ENCODE measurements at places on chromosomes 2 and 18.

GRCh38 chr18:59839246-59839645 lies 60.5 kb upstream of the PMAIP1 start:
- DNase-seq, result no peak

DNA sequence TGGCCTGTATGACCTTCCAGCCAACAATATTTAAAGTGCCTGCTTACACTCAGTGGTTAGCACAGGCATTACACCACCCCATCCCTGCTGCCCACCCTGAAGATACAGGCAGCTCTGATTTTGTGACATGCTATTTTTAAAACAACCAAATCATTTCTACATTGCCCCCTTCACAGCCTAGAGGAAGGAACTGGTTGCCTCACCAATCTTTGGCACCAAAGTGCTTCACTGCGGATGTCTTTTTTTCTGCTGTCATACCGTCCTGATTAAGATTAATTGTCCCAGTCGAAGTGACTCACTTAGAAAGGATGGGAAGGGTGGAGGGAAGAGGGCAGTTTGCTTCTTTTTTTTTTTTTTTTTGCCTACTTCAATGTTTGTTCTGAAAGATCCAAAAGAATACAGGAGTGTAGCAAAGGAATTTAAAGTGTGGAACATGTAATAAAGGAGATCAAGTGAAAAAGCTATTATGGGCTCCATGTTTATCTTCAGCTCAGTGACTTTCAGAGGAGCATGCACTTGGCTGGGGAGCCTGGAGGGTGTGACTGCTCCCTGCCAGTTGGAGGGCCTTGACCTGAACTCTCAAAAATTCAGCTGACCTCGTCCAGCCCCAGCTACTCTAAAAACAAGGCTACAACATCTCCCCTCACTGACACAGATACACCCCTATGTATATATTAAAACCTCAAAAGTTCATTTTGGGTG lies 501.1 kb upstream of the TNP1 start:
- DNase-seq, result no peak

GRCh38 chr2:236919209-236919608 lies 166.5 kb upstream of the COPS8 start:
- DNase-seq, result no peak

- DNase-seq, result no peak
These were observed 10.9 kb downstream of the FAM98A start for GRCh38 chr2:33588232-33588631.

GRCh38 chr2:2320486-2321199 lies 10.4 kb downstream of the MYT1L start:
- no peak for DNase-seq

- peak; percentile 23 for DNase-seq
These were observed 10.8 kb upstream of the TAF4B start for GRCh38 chr18:26215247-26215970.

DNA sequence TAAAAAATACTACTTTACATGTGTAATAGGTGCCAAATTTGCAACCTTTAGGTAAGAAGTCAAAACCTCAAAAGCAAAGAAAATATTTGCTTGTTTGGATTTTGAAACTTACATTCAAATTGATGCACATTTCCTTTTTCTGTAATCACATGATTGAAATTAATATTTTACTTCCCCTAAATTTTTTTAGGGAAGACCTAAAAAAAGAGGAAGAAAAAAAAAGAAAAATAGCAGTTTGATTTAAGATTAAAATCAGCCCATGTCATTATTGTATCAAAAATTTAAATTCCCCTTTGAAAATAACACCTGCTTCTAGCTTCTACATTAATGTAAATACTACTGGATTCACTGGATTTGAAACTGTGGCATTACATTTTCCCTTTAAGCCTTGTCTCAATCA lies 68.2 kb upstream of the STON1 start:
- DNase-seq, result no peak

- DNase-seq, result no peak
These were observed 214.5 kb downstream of the DSEL start for GRCh38 chr18:67302043-67302442.

GRCh38 chr2:192215096-192215877 lies 20.6 kb upstream of the TMEFF2 start:
- DNase-seq, result no peak

DNA sequence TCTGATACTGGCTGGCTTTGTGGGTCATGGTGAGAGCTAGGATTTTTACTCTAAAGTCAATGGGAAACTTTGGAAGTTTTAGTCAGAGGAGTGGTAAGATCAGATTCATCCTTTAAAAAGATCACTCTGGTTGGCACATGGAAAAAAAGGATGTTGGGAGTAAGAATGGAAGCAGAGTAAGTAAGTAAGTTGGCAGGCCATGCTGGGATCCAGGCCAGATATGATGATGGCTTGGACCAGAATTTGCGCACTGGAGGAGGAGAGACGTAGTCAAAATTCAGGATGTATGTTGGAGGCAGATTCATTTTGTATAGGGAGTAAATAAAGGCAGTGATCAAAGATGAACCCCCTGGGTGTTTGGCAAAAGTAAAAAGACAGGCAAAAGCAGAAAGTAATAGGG lies 283.3 kb upstream of the THSD7B start:
- DNase-seq, result no peak

- DNase-seq, result no peak
These were observed 117.6 kb downstream of the MCFD2 start for GRCh38 chr2:46798041-46798440.

- DNase-seq, result peak; percentile 16
These were observed 403.3 kb downstream of the TXNL1 start for GRCh38 chr18:56235071-56235470.

DNA sequence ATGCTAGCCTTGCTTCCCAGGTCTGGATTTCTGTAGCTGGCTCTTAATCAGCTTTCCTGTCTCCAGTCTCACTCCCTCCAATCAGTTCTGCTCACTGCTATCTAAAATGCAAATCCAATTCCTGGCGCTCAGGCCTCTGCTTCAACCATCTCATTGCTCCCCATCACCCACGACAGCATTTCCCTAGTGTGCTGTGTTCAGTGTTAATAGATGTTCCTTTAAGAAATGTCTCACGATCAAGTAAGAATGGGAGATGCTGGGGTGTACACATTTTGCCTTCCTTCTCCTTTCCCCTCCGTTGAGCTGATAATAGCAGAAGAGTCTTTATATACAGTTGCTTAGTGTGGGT lies 1.6 kb upstream of the PUM2 start:
- DNase-seq, result no peak

- DNase-seq, result no peak
These were observed 2.1 kb upstream of the WNT6 start for GRCh38 chr2:218857371-218858137.

DNA sequence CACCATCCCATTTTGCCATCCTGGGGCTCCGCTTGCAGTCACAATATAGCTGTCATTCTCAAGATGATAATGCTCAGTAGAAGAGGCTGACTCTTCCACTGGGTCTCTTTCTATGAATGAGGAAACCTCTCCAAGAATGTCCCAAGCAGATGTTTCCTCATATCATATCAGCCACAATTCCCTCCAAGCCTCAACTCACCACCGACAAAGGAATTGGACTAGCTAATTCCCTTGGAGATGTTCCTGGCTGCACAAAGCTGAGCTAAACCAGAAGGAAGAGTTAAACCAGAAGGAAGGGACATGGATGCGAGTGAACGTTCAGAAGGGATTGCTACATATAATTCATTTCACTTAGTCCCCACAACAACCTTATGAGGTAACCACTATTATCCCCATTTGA lies 65.0 kb upstream of the NPAS2 start:
- no peak for DNase-seq

- DNase-seq, result no peak
These were observed 48.3 kb upstream of the MYL1 start for GRCh38 chr2:210363261-210363660.

- DNase-seq, result no peak
These were observed 809.8 kb upstream of the SOX11 start for GRCh38 chr2:4882421-4882820.

DNA sequence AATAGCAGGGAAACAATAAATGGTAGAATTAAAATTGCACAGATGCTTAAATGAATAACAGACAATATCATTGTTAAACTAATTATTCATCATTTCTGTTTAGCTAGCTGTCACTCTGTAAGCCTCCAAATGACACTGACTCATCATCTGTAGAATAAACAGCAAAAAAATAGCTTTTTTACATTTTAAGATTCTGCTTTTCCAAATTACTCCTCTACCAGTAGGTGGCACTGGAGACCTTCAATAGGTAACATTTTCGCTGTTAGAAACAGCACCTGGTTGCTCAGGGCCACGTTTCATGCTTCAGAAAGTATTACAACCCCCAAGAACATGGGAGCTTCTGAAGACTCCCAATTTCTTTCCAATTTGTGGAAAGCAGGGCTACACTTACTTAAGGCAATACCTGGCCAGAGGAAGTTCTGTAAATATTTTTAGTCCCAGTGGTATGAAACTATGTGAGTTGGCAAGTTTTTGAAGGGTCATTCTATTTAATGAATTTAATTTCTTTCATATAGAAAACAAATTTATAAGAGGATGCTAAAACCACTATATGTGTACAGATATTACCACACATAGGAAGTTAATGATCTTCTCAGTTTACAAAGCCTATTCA lies 45.4 kb downstream of the TTN start:
- DNase-seq, result peak; percentile 10

GRCh38 chr18:21650311-21650710 lies 38.2 kb downstream of the SNRPD1 start:
- DNase-seq, result no peak

DNA sequence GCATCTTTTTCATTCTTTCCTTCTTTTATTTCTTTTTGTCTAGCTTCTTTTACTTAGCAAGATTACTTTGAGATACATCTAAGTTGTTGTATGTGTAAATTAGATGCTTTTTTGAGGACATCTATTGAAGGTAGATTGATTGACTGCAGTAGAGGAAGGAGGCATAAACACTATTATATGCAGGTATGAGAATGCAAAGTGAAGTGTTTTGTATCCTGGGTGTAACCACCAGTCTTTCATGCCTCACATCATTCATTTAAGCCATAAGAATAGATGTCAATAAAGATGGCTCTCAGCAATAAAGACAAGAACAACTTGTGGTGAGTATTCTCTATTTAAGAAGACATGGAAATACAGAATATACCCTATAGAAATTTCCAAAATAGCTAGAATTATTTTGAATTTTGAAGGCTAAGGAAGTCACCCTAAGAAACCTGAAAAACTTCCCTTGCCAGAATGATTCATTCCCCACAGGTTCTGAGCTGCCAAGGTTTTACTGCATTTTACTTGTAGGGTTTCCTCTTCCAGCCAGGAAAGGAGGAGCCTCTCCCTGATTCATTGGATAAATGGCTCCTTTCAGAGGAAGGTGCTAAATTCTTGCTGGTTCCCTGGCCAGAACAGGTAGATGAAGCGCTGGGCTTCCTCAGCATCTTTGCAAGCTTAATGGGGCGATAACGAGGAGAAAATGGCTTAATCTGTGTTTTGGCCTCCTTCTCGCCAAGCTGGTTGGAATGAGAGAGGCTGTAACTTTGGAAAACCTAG lies 279.8 kb upstream of the SLC14A2 start:
- no peak for DNase-seq

DNA sequence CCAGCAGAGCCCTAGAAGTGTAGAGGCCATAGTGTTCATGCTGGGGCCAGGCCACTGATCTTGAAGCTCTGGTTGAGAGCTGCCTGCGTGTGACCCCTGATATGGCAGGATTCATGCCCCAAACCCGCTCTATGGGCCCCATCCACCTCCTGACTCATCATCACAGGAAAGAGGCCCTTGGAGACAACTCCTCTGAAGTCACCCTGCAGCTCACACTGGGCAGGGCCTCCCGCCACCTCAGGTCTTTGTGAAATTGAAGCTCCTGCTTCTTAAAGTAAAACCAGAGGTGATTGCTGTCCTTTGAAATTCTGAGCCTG lies 12.0 kb upstream of the TUBB6 start:
- DNase-seq, result no peak

DNA sequence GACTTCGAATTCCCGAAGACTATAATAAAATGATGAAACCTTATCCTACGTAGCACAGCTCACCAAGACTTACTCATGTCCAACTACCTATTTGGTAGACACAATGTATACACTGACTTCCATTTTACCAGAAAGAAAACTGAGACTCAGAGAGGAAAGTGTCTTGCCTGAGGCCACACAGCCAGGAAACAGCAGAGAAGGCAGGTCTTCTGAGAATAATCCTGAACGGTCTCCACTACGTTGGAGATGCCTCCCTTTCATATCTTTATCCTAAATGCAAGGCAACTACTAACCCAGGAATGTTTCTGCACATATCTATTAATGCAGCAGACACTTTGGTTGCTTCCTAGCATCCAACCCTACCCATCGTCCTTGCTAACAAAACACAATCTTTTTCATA lies 11.9 kb upstream of the FABP1 start:
- no peak for DNase-seq

- no peak for DNase-seq
These were observed 165.6 kb upstream of the NCKAP5 start for GRCh38 chr2:133733901-133734255.

DNA sequence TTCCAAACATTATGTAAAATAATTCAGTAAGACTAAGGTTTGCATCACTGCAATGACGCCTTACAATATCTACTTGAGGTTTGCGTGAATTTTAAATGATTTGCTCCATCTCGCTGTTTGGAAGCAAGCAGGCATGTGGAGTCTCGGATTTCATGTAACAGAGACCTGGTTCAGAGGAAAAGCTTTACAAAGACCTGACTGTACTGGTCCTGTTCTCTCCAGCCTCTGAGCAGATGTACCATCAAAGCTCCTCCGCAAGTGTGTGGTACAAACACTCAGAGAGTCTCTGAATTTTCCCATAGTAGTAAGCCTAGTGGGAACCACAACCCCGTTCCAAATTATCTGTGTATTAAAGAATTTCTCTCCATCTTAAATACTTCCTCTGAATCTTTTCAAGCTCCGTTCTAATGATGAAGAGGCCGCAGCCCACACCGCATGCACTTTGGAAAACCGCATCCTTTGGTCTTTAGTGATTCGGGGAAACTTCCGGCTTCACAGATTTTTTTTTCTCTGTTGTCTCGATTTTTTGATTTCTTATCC lies 728.1 kb upstream of the SOX11 start:
- DNase-seq, result no peak

DNA sequence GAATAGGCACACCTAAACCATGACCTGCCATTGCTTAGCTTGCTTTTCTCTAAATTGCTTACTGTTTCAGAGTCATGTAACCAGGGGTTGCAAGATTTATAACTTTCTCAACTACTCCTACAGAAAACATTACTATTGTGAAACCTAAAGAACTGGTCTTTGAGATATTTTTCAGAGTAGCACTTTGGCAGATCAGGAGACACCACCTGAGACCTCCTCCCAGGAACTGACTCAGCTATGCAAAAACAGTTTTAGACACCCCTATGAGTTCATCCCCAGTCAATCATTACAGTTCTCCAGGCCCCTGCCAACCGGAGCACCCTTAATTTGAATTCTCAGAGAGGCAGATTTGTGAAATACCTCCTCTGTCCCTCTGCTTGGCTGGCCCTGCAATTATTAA lies 80.3 kb downstream of the MBOAT2 start:
- DNase-seq, result no peak

DNA sequence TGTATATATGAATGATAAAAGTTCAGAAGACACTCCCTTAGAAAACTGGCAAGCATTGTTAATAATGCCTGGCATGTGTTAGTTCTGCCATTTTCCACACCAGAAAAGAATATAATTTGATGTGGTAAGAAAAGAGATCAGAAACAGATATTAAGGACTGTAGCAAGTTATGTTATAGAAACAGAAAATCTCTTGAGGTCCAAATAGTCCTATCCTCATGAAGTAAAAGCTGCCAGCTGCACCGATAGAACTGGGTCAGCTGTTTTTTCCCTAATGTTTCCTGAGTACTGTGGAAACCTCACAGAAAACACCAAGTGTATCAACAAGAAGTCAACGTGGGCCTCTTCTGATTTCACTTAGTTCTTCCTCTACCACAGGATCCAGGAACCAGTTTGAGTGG lies 56.9 kb upstream of the SDC1 start:
- DNase-seq, result no peak
